ENCODE measurements at places on chromosomes 7 and 10.

- DNase-seq, result no peak
These were observed 127.8 kb upstream of the RSU1 start for GRCh38 chr10:16944986-16945385.

DNA sequence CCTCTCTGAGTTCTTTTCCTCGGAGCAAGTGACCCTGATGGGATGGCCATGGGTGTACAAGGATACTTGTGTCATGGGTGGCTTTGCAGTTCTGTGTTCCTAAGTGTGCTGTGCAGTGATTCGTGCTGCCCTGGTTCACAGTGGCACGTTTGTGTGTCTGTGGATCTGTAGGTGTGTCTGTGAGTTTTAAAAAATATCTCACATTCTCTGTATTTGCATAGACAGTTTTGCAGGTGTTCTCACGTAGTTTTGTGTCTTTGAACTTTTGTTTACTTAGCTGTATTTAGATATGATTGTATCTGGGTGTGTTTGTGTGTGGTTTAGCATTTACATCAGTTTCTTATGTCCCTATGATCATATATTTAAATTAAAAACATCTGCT, 3.7 kb downstream of the ZNF775 start:
- no peak for DNase-seq

DNA sequence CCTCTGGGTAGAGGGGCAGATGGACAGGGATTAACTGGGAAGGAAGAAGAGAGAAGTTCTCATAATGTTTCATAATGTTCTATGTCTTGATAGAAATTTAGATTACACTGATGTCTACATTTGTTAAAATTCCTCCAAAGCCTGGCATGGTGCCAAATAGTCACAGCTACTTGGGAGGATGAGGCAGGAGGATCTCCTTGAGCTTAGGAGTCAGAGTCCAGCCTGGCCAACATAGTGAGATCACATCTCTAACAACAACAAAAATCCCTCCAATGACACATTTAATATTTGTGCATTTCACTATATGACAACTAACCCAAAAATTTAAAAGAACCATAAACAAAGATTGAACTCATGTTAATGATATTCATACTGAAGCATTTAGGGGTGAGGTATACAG, 33.0 kb upstream of the PPP1R3C start:
- DNase-seq, result no peak

DNA sequence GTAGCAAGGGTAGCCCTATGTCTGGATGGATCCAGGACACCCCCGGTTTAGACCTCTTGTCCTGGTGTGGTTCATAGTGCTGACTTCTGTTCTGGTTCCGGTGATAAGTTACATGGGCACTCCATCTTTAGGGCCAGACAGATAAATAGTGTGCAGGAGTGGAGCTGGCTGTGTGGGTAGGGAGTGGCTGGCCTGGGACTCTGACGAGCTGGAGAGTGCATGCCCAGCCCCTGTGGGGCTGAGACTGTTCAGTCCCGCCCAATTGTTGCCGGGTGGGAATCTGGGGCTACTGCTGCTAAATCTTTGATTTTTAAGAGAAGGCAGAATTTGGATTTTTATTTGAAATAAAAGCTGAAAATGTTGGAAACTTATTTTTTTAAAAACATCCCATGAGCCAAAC, 27.3 kb downstream of the PDCD11 start:
- DNase-seq, result no peak

DNA sequence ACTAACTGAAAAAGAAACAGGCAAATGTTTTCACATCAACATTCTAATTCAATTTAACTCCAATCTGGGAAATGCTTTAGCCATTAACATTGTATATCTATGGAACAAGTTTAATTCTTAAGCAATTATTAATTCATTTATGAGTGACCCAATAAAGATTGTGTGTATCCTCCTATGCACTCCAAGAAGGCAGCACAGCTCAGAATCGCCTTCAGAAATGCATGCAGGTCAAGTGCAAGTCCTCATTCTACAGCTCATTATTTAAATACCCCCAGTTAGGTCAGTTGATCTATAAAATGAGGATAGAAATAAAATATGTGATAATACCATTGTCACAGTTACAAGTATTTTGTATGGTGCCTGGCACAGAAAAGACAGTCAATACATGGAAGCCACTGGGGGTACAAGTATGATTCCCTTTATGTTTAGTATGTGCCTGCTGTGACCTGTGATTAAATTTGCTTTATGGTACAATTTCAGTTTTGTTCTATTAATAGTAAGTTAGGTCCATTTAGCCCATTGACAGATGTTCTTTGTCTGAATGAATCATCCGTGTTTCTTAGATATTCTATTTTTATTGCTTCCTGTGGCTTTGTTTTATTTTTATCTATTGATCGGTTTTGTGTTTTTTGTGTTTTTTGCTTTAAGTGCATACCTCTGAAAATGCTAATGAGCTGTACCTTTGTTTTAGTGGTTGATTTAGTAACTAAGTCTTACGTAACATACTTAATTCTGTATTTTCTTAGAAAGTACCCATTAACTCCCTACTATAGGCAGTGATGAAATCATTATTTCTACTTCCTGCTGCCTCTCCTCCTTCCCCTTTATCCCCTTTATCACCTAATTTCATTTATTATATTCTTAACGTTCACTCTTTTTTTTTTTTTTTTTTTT, 42.8 kb downstream of the CPXM2 start:
- DNase-seq, result no peak

- DNase-seq, result no peak
These were observed 247.7 kb downstream of the AHR start for GRCh38 chr7:17546189-17546588.

DNA sequence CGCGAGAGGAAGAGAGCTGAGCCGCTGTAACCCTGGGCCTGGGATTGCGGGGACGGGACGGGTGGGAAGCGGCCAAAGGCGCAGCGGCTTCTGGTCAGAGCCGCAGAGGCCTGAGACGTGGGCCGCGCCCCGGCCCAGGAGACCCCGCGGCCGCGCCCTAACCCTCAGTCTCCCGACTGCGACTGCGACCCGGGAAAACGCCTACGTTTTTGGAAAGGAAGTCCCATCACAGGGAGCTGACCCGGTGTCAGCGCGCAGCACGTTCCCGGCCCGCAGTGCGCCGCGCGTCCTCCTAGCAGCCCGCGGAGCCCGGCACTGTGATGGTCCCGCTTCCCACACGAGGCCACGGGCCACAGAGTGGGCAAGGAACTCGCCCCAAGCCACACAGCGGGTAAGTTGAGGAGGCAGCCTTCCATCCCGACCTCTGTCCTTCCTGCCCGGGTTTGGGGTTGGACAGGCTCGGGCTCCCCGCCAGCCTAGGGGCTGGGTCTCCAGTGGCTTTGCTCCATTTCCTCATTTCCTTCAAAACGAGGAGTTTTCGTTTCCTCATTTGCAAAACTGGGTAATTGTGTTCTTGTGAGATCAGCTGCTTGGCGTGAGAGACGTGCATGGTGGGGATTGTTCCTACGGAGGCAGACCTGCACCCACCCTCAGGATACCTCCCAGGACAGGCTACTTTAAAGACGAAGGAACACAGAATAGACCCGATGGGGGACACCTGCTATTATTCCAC, 1.2 kb downstream of the GPNMB start:
- DNase-seq, result peak; percentile 72

- no peak for DNase-seq
These were observed 136.0 kb upstream of the NAMPT start for GRCh38 chr7:106420736-106421135.

DNA sequence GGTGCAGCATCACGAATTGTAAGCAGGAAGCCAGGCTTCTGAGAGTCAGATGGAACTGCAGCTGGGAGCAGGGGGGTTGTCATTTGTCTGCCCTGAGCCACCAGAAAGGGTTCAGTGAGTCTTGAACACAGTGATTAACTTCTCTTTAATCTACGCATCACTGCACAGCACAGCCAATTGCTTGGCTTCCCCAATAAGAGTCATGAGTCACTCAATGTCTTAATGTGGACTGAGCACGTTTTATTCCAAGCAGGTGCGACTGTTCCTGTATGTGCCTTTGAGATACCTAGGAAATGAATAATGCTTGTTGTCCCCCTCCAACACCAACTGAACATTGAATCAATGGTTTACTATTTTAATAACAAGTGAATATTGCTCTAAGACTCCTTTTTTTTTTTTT, 26.0 kb upstream of the PLEKHA1 start:
- DNase-seq, result no peak

GRCh38 chr7:95511716-95512260, 26.0 kb downstream of the ASB4 start:
- no peak for DNase-seq

GRCh38 chr10:79420974-79421688, 24.3 kb downstream of the ZCCHC24 start:
- no peak for DNase-seq

- no peak for DNase-seq
These were observed 54.1 kb upstream of the MKRN1 start for GRCh38 chr7:140533394-140533872.

GRCh38 chr10:79941146-79941545, 7.8 kb downstream of the SFTPD start:
- no peak for DNase-seq

DNA sequence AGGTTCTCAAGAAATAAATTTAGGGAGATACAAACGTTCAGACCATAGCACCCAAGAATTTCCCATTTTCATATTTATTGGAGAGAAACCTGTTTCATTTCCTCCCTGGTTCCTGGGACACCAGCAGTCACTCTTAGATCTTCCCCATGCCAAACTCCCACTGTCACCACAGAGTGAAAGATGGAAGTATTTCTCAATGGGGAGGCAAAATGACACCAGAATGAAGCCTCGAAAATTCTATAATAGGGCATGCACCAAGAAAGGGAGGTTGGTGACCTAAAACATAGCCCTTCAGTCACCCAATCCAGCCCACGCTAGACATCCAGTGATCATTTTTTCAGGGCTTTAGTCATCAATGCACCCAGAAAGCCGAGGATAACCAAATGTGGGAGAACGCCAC, 148.1 kb upstream of the PLXDC2 start:
- DNase-seq, result no peak

- no peak for DNase-seq
These were observed 33.9 kb upstream of the HYAL4 start for GRCh38 chr7:123811056-123811455.

DNA sequence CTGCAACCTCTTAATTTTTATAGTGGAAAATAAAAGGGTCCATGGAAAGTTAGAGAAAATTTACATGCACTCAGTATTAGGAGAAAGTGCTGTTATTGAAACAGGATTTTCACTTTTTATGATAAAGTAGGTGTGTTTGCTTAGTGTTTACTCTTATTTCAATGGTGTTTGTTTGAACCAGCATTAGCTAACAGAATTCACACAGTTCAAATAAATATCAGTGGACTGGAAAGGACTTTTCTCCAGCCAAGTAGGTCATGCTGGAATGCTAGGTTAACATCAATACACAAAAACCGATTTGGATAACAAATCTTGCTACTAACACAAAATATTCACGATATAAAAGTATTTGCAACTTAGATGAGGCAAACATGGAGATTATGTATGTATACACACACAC, 49.4 kb upstream of the BET1 start:
- DNase-seq, result no peak

DNA sequence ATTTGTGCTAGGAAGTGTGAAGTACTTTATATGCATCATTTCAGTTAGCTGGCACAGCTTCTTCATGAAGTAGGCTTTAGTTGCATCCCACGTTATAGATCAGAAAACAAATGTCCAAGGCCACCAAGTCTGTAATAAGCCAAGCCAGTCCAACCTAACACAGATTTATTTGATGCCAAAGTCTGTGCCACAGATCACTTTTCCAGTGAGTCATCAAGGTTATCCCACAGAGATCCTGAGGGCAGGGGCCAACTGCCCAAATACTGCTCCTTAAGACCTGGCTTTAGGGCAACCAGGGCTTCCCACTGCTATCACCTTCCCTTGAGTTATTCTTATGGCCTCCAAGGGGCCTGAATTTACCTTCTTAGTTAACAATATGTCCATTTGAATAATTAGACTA, 1340.4 kb downstream of the XPNPEP1 start:
- no peak for DNase-seq

DNA sequence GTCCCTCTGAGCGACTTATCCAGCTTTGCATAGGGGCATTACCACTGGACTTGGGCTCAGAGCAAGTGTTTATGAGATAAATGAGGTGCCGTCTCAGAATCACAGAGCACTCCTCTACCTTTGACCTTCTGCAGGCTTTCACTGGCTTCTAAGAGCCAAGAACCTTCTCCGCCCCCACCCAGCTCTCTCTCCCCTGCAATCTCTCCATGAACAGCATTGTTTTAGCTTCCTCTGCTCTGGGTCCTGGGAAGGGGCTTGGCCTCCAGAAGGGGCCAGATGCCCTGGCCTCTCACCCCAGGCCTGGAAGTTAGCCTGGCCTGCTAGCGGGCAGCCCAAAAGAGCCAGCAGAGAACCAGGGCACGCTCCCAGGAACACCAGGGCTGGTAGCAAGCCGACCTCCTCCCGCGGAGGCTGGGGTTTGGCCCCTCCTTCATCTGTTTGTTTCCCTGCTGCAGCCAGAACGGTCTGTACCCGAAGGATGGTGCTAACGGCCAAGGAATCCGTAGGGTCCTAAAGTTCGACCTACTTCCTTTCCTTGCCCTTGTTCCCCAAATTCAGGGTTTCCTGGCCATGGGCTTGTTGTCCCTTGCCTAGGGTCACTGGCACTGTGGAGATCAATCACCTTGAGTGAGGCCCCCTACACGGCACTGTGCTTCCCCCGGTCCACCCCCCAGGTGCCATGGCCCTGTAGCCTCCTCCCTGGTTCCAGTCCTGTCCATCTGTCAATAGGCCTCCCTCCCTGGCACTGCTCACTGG, 18.7 kb upstream of the DDIT4 start:
- DNase-seq, result peak; percentile 85

DNA sequence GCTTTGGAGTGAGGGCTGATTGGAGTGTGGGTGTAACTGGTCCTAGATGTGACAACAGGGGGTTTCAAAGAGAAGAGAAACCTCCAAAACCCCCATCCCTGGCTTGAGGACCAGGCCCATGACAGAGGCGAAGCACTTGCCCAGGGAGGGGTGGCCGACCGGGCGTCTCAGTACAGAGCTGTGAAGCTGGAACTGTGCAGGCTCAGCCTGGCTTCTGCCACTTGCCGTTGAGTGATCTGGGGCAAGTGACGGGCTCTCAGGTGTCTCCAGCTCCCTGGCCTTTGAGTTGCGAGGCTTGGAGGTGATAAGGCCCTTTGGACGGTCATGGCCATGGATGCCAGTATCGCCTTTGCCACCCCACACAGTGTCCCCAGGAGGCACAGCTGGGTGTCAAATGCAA, 531.4 kb upstream of the FOXK1 start:
- DNase-seq, result no peak

- DNase-seq, result no peak
These were observed 20.9 kb downstream of the MYOF start for GRCh38 chr10:93461109-93461806.

- no peak for DNase-seq
These were observed 409.5 kb downstream of the SUGCT start for GRCh38 chr7:40544221-40544723.

GRCh38 chr7:35248576-35249536, 5.0 kb downstream of the TBX20 start:
- no peak for DNase-seq

Measured in left forelimb (tissue), 1 donor.